Esophagus mucosa (tissue), 1 donor: ENCODE measurements at places on chromosomes 3 and 15. TPM values are rescaled to one million over a fixed set of nuclear protein-coding genes. Genes with fewer than 3 reads are reported as not detected.

SLC38A3 gene
- 0.60 TPM for total RNA-seq

GOLGA8S gene
- total RNA-seq: 0.24 TPM

SOX2 gene
- 16.0 TPM for total RNA-seq

STXBP5L gene
- total RNA-seq: not detected

CCDC54 gene
- not detected for total RNA-seq

SLCO2A1 gene
- 17.6 TPM for total RNA-seq

CPB1 gene
- total RNA-seq: not detected

CDHR4 gene
- not detected for total RNA-seq

ZNF774 gene
- total RNA-seq: 2.4 TPM

PATL2 gene
- 1.2 TPM for total RNA-seq

CTNNB1 gene
- 202 TPM for total RNA-seq

CPA3 gene
- total RNA-seq: 2.2 TPM

FEZF2 gene
- not detected for total RNA-seq

CLDN16 gene
- total RNA-seq: 0.76 TPM

ZPLD1 gene
- total RNA-seq: not detected

FBXO45 gene
- 12.1 TPM for total RNA-seq

OR4F6 gene
- total RNA-seq: not detected

DNA sequence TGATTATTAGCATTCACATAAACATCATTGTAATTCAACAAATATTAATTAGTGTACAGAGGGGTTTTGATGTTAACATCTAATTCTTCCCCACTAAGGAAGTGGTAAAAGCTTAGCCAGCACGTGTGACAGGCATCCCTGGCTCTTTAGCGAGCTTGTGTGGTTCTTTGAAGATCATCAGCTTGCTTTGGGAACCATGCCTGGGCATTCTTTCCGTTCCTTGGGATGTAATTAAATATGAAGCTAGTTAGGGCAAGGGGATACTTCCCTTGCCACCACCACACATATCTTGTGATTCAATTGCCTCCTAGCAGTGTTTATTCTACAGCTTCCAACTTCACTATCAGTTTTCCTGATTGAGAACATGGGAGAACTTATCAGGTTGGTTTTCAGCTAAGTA, 246.5 kb downstream of the MYRIP start:
- ATAC-seq: no peak

- ATAC-seq: no peak
Measured at GRCh38 chr15:33678602-33679001, 289.7 kb upstream of the CHRM5 start.

DNA sequence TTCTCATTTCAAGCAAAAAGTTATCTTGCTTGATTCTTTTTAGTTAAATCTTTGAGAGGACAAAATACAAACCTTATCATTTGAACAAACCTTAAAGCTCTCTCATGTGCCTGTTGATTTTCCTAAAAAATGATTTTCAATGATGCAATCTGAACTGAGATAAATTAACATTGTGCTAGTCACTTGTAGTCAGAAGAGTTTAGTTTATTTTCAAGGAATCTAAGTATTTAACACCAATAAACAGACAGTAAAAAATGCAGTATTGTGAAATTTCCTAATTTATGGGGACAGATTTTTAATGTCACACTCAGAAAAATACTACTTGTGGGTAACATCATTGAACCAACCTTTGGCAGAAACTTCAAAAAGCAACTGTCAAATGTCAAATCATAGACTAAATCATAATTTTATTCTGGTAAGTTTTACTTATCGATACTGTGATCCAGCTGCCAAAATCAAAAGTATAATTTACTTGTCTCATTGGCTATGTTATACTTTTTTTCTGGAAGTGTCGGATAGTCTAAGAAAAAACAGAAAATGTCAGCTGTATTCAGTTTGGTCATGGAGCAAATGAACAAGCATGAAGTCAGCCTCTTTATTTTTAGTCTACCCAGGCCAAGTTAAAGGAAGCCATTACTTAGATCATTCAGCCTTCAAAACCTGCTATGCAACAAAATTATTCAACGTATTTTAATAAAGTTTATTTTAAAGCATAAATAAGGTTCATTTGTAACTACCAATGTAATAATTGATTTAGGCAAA, 52.4 kb upstream of the FNDC3B start:
- ATAC-seq: no peak

GRCh38 chr3:185934767-185935464, 2.9 kb downstream of the TRA2B start:
- ATAC-seq: no peak

DNA sequence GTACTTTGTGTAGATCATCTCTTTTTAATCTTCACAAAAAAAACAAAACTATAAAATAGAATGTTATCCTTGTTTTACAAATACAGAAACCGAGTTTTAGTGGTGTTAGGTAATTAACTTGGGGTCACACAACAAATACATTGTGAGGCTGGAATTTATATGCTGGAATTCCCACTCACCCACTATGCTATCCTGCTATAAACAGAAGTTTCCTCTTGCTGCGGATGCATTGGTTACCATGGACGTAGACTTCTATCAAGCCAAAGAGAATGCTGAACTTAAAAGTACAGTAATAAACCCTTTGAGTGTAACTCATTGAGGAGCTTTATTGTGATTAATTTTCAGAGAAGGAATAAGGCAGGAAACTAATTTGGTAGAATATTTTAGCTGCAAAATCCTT, 9.2 kb downstream of the SNAP23 start:
- no peak for ATAC-seq

DNA sequence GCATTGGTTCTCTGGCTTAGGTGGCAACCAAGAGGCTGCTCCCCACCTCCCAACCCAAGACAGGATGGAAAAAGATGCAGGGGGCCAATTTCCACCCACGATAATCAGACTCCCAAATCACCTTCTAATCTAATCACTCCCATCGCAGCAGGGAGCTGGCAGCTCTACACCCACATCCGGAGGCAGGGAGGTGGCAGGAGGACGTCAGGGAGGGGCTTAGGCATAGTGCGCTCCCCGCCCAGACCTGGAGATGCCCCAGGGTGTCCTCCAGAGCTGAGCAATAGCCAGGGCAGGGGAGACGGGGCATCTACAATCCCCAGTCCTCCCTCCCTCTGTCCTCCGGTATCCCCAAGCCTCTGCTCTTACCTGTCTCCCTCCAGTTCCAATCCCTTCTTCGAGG, 70.5 kb upstream of the SEC13 start:
- ATAC-seq: no peak

DNA sequence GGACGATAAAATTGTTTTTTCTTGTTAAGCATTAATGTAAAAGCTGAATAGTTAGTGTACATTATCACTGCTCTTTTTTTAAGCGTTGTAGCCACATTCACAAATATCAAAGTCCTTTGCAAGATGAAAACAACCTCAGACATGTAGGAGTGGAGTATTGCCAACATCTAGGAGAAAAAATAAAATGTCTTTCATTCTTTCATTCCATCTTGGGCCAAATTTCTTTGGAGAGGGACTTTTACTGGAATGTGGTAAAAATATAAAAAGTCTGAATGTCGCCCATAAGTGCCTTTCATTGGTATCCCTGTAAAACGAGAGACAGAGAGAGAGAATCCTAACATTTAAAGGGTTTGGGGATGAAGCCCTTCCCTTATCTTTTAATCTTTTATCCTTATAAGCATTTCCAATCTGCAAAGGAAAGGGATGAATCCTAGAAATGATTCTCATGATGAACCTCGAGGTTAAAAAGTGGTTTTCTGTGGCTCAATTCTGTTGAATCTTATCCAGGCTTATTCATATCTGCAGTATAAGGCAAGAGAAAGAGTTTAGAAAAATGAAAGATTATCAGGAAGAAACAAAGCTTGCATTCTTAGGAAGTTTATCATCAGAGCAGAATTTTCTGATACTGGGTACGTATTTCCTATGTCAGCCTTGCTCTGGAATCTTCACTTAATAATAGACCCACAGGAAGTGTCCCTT, 1031.7 kb downstream of the MCTP2 start:
- ATAC-seq: no peak

DNA sequence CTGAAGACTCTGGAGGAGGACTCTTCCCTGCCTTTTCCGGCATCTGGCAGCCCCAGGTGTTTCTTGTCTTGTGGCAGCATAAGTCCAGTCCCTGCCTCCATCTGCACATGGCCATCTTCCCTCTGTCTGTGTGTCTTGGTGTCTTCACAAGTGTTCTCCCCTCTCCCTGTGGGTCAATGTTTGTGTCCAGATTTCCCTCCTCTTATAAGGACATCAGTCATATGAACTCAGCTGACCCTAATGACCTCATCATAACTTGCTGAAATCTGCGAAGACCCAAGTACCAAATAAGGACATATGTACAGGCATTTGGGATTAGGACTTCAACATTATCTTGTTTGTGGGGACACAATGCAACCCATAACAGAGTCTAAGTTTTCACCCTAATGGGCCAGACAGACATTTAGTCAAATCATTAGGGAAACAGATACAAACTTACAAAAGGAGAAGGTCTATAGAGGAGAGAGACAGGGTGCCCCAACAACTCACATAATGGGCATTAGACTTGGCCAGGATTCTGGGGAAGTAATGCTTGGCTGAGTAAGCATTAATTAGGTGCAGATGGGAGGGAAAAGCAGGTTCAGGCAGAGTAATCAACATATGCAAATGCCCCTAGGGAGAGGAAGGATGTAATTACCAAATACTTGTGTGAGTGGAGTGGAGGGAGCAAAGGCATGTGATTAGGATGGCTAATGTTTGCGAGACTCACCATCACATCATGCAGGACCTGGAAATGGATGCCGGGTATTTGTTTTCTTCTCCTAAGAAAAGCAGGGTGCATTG, 372.8 kb upstream of the TBL1XR1 start:
- ATAC-seq: peak; percentile 88

DNA sequence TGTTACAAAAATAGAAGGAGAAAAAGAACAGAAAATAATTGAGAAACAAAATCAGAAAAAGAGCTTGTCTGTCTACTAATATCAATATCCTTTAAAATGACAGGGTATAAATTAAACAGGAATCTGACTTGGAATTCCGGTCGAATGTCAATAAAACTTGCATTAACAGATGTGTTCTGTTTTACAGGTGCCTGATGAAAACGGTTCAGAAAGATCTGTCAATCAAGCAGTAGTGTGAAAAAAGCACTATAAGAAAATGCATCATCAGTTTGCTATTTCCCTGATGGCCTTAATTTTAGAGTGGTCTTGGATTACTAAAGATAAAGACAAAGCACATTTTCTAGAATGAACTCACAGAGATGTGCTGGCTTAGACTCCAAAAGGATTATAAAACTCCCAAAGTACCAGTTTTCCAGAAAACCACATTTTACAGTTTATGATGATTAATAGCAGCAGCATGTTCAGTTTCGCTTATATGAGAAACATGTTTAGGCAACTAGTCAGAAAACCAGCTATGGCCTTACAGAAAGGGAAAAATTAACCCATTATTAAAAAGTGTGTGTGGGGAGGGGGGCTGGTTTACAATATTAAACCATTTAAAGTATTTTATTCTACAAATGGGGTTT, 8.2 kb upstream of the C3orf38 start:
- ATAC-seq: peak; percentile 52

GRCh38 chr15:74402873-74403587, 30.7 kb downstream of the SEMA7A start:
- peak; percentile 46 for ATAC-seq

DNA sequence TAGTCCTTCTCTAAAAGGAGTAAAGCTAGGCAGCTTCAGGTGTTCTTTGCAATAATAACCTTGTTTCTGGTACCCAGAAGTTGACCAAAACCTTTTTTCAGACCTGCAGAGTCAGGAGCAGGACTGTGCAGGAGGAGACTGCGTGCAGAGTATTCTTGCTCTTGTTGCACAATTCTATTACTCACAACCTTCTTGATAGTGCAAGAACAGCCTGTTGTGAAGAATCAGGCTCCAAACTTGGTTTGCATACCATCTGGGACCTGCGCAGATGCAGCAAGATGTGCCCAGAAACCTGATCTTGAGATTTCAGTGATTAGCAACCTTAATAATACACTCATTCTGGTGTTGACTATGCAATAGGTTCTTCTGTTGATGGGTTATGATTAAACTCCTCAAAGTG, 111.9 kb downstream of the ATG7 start:
- no peak for ATAC-seq

DNA sequence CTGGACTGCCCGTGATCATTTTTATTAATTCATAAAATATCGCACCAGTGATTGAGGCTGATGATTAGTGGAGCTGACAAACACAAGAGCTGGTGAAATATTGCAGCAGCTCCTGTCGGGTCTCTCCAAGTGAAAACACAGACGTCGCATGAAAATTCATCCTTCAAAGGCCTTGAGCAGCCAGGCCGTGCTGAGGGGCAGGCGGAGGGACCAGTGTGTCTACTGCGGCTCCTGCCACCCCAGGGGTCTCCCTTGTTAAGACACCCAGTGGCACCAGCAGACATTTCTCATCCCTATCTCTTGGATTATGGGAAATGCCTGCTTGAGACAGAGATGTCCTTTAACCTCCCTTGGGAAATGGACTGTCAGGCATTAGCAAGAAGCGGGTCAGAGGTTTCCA, 289.4 kb upstream of the TLE3 start:
- ATAC-seq: no peak

- ATAC-seq: no peak
Measured at GRCh38 chr3:10228248-10228950, 19.9 kb upstream of the TATDN2 start.

DNA sequence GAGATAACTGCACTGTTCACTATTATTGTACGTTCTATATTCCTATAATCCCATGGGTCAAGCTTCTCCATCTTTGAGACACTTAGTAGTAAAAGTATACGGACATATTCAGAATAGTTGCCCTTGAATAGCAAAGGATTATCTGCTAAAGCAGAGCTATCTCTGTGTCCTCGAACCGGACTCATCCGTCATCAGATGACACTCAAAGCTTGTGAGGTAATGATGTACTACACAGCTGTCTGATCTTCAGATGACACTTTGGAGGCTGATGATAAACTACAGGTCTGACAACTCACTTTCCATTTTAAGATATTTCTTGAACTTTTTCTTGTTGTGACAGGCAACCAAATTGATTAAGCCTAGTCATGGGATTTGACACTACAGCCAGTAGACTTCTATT, 240.2 kb downstream of the SCAPER start:
- ATAC-seq: no peak

GRCh38 chr3:141272906-141273662, 41.5 kb downstream of the PXYLP1 start:
- ATAC-seq: no peak

GRCh38 chr3:24048843-24049242, 103.8 kb downstream of the NR1D2 start:
- peak; percentile 79 for ATAC-seq

DNA sequence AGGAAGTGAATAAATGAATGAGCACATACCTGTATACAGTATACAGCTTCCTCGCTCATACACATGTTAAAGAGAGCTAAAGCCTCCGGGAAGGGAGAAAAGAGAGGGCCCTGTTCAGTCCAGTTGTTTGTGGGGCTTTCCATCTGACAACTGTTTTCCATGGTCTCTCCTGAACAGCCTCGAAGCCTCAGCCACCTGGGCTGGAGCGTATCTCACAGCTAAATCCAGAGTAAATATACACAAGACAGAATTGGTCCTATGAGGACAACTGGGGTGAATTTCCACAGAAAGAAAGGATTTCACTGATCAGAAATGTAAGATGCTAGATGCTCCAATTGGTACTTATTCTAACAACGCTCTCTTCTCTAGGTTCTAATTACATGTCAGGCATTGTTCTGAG, 103.5 kb downstream of the LIPC start:
- no peak for ATAC-seq

- no peak for ATAC-seq
Measured at GRCh38 chr3:114741066-114741465, 406.0 kb downstream of the ZBTB20 start.
